ENCODE measurements at places on chromosomes 1 and 21.

- no peak for DNase-seq
Measured at GRCh38 chr1:165207853-165208515, 148.5 kb downstream of the LMX1A start.

DNA sequence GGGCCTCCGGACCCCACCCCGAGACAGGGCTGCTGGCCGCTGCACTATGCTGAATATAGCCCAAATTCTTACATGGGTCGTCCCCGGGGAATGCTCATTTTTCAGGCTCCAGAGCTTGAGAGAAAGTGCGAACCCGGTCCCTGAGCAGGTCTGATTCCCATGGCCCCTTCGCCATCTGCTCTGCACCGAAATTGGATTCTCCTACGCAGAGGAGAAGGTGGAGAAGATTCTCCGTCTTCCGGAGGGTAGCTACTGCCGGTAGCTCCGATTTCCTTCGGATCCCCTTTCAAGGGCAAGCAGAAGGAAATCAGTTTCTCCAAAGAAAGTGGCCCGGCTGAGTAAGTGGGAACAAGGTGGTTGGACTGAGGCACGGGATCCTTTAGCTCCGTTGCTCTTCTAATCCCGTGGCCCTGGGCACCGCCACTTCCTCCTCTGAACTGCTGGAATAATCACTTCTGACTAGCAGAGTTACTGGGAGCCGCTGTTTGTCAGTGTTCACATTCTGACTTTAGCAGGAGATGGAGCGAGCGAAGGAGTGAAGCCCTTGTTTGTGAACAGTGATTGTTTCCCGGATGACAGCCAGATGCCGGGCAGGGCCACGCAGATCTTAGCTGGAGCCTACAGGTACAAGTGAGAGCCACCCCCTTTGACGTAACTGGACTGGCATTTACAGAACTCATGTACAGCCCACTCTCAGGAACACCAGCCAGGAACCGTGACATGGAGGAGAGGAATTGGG is 1.1 kb upstream of the ZNF496 start:
- no peak for DNase-seq

DNA sequence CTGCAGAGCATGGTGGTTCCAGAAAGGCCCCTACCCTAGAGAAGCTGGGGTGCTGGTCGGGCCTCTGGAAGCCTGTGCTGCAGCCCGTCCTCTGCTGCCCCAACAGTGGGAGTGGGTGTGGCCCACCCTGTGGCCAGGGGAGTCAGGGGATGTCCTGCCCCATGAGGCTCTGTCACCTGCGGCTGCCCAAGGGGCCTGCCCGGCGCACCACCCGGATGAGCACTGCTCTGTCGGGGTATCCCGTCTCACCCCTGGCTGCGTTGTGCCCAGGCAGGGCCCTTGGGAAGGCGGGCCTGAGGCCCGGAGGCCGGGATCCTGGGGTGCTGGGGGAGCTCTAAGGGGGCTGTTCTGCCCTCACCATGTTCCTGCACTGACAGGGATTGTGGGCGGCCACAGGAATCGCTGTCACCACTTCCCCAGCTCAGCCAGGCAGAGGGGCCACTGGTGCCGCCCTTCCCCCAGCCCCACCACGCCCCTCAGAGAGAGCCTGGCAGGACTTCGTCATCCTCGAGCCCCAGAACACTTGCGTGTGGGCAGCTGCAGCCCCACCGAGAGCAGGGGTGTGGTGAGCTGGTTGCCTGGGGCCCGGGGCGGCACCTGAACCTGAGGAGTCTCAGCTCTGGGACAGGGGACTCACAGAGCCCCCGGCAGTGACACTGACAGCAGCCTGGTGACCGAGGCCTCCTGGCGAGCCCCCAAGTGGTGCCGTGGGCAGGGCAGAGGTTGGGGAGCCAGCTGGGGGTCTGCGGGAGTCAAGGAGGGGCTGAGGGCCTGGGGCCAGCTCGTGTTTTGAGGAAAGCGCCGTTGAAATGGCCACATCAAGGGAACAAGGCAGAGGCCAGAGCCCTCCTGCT is 20.2 kb downstream of the PANK4 start:
- no peak for DNase-seq

GRCh38 chr1:45820788-45821187 is 17.4 kb downstream of the MAST2 start:
- DNase-seq, result no peak

GRCh38 chr1:214966346-214966745 is 116.2 kb upstream of the KCNK2 start:
- DNase-seq, result no peak
